Smooth muscle cell of trachea (primary cell): ENCODE measurements at places on chromosomes 3 and 15. TPM values are rescaled to one million over a fixed set of nuclear protein-coding genes. Genes with fewer than 3 reads are reported as not detected.

The ADPRH gene
- 3.6 and 4.3 TPM in 2 replicates for total RNA-seq

The CPB1 gene
- total RNA-seq = not detected in 2 replicates

The SPINK8 gene
- total RNA-seq = not detected in 2 replicates

The CD200R1L gene
- total RNA-seq = not detected in 2 replicates

The OIP5 gene
- 1.5 and 10.0 TPM in 2 replicates for total RNA-seq

The GABRR3 gene
- total RNA-seq = not detected in 2 replicates

The ALCAM gene
- total RNA-seq = 91.6 and 133 TPM in 2 replicates

The NDN gene
- 59.6 and 132 TPM in 2 replicates for total RNA-seq

The COL6A6 gene
- 1.6 and 4.1 TPM in 2 replicates for total RNA-seq

The DUOXA1 gene
- total RNA-seq = 0.17 TPM in 1 of 2 replicates, not detected in the other
